Mucosa of descending colon (tissue), 3 donors: ENCODE measurements at places on chromosomes 2 and 18. TPM values are rescaled to one million over a fixed set of nuclear protein-coding genes. Genes with fewer than 3 reads are reported as not detected.
A peak's percentile ranks its signal among the peaks of the same experiment; 100 is the strongest.

GRCh38 chr2:205930209-205930608 lies 155.8 kb downstream of the INO80D start:
- no peak for DNase-seq

PID1 gene
- total RNA-seq = 60.8 TPM

DNA sequence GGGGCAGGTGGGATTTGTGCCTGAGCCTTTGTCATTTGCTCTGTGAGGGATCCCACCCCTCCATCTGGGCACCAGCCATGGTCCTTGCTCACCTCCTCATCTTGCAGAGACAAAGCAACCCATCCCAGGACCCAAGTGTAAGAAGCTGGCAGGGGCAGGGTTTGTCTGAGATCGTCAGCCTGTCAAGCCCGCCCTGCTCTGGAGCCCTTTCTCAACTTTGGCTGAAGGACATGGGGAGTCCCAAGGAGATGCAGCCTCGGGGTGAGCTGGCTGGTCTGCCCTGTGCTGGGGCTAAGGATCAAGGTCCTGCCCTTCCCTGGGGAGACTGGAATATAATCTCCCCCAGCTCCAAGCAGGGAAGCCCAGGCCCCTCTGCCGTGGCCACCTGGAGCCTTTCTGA lies 86.0 kb downstream of the CAPN13 start:
- no peak for DNase-seq

PLGLB2 gene
- 5.0 TPM for total RNA-seq

TXNL1 gene
- total RNA-seq = 55.5 TPM

DNA sequence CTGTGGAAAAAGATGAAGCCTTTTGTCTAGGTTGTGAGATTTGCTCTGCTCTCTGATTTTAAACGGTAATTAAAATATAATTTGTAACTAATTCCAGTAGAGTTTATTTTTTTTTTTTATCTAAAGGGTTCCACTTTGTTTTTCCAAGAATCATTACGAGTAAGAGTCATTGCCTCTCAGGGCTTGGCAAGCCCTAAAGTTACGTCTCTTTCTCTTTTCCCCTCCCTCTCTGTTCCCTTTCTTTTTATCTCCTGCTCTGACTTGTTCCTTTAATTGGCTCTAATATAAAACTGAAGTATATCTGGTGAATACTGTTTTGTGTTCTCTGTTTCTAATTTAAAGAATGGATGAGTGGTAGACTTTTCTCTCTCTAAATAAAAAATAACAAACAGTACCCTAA lies 75.8 kb downstream of the CALCRL start:
- DNase-seq = no peak

ASB18 gene
- not detected for total RNA-seq

WDCP gene
- total RNA-seq = 4.6 TPM

DNA sequence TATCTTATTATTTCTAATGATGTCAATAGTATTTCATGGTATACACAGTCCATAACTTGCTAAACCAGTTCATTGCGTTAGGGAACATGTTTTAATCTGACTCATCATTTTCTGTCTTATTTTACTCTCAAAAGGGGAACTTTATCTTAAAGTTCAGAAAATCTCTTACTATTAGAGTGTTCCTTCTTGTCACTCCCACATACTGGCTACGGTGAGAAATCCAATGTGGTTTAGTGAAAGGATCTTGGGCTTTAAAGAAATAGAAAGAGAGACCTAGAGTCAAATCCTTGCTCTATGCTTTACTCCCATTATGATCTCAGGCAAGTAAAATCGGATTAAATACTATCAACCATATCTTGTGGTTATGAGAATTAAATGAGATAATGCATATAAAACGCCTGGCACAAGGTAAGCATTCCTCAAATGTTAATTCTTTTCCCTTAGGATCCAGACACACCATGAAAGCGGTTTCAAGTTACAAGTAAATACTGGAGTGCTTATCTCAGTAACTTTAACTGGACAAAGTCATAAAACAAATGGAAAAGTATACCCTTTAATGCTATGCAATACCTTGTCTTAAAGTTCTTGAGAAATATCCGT lies 576.0 kb downstream of the ARHGAP15 start:
- no peak for DNase-seq

DNA sequence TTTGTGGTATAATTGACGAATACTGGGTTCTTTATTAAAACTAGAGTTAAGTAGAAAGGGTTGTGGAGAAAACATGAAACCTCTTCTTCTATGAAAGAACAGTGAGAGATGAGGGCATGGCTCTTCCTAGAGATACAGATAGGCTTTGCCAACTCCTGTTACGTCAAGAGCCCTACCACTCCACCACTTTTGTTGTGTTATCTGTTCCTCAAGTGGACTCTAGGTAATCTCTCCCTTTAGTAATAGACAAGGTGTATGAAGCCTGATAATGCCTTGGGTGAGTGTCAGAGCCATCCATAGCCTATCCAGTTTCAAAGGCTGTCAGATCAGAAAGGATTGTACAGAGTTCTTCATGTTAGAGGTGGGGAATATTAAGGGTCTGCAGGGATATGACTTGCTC lies 176.4 kb downstream of the SETBP1 start:
- no peak for DNase-seq

SERPINB11 gene
- not detected for total RNA-seq

GRCh38 chr2:46703588-46703987 lies 212.0 kb downstream of the MCFD2 start:
- DNase-seq = no peak

- DNase-seq = no peak
Measured at GRCh38 chr2:36425608-36426355, 70.2 kb downstream of the CRIM1 start.

TRIM43 gene
- total RNA-seq = not detected

DNA sequence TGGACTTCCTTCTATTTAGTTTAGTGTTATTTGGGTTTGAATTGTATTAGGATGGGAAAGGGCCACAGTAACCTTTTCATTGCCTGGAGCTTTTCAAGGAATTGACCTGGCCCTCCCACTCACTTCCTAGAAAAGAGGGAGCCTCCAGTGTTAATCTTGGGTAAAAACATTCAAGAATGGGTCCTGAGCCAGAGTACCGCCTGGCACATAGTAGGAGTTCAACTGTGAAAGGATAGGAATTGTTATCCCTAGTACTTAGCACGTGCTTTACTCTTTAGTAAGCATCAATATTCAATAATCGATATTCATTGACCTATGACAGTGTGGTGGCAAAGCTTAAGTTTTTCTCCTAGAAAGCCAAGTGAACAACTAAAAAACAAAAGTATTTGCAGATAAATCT lies 179.9 kb downstream of the IRS1 start:
- no peak for DNase-seq

DNA sequence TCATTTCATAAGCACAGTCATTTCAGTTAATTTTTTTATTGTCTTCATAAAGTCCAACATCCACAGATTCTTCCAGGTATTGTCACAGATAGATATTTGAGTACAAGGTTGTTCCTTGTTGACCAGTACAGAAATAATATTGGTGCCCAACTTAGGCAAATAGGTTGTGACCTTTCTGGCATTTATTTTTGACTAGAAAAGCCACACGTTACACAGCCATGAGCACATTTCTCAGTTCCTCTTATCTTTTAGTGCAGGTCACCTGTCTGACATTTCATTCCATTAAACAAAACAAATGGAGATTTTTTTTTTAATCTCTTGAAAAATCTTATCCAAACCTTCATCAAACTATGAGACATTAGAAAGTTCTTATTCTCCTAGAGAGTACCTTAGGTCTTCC lies 428.8 kb downstream of the ZNF521 start:
- DNase-seq = no peak

- peak; percentile 81 for DNase-seq
Measured at GRCh38 chr18:48540251-48541025, 1.6 kb downstream of the CTIF start.

RGPD4 gene
- not detected for total RNA-seq

DNA sequence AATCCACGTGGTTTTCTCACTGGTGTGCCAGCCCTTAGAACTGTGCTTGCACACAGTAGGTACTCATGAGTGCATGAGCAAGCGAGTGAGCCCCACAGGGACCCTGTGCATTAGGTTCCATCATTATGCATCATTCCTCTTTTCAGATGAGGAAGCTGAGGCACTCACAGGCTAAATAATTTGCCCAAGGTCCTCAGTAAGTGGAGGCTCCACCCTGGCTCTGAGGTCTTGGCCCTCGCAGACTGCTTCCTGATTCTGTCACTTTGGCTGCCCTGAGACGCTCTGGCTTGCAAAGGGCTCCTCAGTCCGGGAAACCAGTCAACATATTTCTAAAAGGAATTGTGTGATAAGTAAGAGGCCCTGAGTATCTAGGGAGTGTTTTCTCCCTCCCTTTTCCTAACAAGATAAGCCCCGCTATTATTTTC lies 71.7 kb downstream of the IL1R2 start:
- peak; percentile 50 for DNase-seq

DNA sequence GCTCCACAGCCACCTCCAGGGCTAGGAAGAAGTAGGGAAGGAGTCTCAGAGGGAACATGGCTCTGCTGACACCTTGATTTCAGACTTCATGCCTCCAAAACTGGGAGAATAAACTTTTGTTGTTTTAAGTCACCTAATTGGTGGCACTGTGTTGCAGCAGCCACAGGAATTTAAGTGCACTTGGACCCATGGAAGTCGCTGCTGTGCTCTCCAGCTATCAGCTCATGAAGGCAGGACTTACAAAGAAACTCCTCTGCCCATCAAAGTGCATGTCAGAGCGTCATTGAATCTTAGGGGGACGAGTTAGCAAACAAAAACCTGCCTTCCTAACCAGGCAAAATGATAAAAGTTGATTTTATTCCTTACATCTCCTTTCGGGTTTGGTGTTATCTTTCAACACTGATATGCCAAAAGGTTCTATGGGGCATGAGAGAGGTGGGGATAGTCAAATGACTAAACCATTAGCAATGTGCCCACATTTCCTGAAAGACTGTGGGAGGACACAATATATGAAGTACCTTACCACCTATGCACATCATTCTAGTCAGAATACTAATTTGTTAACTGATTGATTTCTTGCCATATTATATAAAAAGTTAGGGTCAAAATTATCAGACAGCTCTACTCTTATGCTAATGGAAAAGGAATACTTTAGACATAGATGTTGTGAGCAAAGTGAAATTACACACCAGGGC lies 235.8 kb upstream of the TNP1 start:
- DNase-seq = no peak

KIF1A gene
- total RNA-seq = 1.9 TPM

GRCh38 chr2:231190531-231191197 lies 7.8 kb upstream of the ARMC9 start:
- peak; percentile 50 for DNase-seq

DNA sequence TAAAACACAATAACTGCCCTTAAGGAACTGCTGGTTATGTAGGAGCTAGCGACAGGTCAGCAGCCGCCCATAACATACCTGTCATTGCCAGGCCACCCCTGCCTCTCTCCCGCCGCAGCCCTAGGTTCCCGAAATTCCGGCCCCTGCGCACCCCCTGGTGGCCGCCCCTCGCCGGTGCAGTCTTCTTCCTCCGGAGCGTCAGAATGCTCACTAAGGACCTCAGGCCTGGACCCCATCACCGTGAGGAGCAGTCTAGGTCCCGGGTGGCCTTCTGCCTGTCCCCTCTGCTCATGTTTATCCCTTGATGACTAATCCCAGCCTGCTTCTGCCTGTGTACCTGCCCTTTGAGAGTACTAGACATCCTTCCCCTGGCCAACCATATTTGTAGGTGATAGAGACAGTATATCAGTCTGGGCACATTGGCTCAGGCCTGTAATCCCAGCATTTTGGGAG lies 115.7 kb upstream of the SLC1A4 start:
- peak; percentile 89 for DNase-seq

DNA sequence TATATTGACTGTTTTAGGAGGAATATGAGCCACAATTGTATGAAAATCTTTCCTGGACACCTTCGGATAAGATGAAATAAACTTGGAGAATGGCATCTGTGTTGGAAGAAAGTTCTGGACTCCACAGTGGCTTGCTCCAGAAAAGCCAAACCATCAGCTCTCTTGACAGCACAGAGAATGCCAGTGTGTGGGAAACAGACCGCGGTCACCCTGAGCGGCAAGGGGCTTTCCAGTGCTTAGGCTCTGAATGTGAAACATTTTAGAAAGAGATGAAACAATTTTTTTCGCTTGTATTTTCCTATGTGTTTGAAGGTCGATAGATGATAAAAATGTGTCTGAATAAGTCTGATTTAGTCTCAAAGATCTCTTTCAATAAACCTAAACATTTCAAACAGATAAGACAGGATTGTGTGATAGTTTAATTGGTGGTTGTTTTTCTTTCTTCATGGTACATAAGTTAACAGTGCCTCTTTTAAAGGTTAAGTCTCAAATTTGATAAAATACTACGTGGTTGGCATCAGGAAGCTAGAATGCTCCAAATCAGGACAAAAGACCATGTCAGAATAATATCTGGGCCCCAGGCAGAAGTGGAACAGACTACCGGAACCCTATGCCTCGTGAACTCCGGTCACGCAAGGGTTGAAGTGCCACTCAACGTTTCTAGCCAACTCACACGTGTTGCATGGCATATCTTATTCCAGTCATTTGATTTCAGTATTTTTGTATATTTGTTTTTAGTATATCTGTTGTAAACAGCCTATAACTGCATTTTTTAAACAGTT lies 28.9 kb downstream of the PTGR3 start:
- no peak for DNase-seq

DNA sequence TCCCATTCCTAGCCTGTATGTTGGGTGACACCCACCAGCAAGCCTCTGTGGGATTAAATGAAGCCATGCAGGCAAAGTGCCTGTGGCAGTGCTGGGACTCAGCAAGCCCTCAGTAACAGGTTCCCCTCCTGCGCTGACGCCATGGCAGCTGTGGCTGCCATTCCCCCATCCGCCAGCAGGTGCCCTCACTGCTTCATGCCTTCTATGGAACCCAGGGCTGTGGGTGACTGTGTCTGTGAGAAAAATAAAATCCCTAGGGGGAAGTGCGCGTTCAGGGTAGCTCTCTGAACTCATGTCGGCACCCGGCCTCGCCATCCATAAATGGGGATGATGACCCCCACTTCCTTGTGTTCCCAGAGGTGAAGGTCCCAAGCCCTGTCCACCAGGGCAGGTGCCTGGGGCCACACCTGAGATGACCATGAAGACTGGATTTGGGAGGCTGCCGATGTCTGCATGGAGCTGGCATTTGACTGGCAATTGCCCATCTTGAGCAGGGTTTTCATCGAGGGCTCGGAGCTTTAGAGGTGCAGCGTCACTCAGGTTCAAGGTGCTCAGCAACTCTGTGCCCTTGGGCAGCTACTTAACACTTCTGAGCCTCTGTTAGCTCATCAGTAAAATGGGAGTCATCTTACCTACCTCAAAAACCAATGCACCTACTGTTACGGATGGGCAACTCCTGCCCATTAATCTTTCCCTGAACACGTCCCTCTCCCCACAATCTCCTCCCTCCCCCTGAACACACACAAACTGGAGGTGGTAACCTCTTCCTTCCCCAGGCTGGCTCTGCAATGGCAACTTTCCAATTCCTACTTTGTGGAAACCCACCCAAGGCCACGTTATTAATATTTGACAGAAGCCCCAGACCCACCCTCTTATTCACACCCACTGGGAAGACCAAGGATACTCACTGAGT lies 2.9 kb upstream of the MAL start:
- DNase-seq = peak; percentile 46

GRCh38 chr18:74724186-74724585 lies 126.5 kb downstream of the ZNF407 start:
- no peak for DNase-seq
